CD4-positive, alpha-beta T cell treated with Interleukin-6 at 100 ng/mL for 8 hours (primary cell): ENCODE measurements at places on chromosomes 5 and 9.

DNA sequence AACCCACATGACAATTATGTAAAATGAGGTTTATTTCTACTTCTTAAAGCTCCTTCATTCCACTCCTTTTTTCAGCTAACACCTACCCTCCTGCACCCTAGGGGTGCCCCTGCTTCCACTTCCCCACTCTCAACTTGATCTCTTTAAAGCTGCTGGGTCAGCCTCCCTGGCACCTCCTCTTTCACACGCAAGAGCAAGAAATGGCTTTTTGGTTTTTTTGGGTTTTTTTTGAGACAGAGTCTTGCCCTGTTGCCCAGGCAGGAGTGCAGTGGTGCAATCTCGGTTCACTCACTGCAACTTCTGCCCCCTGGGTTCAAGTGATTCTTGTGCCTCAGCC, 64.4 kb downstream of the SUSD1 start:
- no peak for DNase-seq

DNA sequence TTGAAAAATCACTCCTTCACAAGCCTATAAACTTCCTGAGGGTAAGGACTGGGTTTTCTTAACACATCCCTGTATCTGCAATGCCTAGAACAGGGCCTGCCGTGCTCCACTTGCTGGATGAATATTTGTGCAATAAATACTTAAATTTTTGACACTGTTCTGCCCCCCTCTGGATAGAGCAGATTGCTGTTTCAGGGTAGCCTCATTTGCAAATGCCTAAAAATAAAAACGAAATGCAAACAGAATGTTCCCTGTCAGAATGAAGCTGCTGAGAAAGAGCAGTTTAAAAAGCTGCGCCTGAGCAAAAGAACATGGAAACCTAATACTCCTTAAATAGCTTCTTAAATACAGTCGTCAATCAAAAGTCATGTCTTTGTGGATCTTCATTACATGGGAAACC, 385.3 kb downstream of the PRELID2 start:
- no peak for DNase-seq

DNA sequence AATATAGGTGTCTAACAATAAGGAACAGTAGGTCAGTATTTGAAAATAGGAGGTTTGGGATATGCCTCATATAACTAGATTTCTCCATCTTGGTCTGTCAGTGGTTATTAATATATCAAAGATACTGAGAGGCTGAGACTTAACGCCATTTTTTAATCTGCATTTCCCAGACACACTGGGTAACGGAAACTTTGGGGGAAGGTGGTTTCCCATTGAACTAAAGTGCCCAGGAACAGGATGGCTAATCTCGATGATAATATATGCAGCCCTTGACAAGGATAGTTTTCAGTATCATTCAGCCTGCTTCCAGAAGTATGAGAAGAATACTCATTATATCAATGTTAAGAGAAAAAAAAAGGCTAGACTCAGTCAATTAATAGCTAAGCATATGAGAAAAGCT, 30.7 kb downstream of the EFNA5 start:
- DNase-seq, result no peak

GRCh38 chr5:28415791-28416443, 1377.5 kb upstream of the CDH9 start:
- no peak for DNase-seq

- DNase-seq, result no peak
These were observed 33.4 kb downstream of the SYK start for GRCh38 chr9:90834828-90835595.

- DNase-seq, result no peak
These were observed 1280.2 kb upstream of the C9orf72 start for GRCh38 chr9:28853477-28853876.

GRCh38 chr5:79582186-79582585, 30.1 kb upstream of the TENT2 start:
- DNase-seq, result no peak

GRCh38 chr9:36765077-36765390, 192.3 kb downstream of the MELK start:
- no peak for DNase-seq

DNA sequence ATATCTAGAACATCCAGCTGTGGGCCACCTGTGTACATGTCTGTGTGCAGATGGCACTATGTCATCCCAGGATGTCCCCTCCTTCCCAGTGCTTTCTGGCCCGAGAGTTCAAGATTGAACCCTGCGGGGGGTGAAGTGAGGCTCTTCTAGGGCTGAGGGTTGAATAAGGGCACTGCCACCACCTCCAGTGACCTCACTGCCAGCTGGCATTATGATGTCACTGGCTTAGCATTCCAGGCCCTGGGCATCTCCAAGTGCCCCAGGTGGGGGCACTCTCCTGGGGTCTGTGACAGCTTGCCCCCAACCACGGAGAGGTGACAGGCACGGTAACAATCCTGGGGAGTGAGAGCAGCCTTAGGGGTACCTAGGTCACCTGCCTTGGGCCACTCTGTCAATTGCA, 27.1 kb downstream of the CXXC5 start:
- DNase-seq, result no peak

DNA sequence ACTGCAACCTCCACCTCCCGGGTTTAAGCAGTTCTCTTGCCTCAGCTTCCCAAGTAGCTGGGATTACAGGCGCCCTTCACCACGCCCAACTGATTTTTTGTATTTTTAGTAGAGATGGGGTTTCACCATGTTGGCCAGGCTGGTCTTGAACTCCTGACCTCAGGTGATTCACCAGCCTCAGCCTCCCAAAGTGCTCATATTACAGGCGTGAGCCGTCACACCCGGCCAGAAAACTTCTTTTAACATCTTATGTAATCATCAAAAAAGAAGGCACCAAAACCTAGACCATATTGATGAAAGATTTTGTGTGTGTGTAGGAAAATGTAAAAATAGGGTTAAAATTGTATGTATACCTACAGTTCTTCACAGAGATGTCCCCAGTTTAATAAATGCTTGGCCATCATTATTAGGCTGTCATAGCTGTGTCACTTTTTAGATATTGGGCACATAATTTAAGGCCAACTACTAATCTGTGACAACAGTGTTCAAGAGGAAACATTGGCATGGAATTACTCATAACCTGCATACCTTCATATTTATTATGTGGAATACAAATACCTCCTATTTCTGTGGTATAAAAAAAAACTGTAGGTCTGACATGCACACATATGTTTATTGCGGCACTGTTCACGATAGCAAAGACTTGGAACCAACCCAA, 44.4 kb downstream of the RAD50 start:
- no peak for DNase-seq

GRCh38 chr5:155729684-155730059, 597.3 kb upstream of the SGCD start:
- no peak for DNase-seq
